ENCODE measurements at places on chromosomes 11 and 22. TPM values are rescaled to one million over a fixed set of nuclear protein-coding genes. Genes with fewer than 3 reads are reported as not detected.
A peak's percentile ranks its signal among the peaks of the same experiment; 100 is the strongest.

DNA sequence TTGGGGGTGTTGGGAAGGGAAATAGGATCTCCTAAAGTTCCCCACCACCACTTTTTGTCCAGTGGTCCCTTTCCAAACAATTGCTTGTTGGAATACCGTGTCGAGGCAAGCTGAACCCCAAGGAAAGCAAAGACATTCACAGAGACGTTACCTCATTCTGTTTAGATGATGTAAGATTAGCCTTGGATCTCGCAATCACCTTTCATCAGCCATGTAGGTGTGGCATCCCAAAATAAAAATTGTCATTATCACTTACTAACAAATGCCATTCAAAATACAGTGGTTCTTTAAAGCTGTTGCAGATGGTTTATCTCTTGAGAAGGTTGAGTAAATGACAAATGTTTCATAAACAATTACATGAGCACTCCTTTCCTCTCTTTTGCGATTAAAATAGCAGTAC lies 86.5 kb upstream of the SLC25A18 start:
- no peak for DNase-seq

DNA sequence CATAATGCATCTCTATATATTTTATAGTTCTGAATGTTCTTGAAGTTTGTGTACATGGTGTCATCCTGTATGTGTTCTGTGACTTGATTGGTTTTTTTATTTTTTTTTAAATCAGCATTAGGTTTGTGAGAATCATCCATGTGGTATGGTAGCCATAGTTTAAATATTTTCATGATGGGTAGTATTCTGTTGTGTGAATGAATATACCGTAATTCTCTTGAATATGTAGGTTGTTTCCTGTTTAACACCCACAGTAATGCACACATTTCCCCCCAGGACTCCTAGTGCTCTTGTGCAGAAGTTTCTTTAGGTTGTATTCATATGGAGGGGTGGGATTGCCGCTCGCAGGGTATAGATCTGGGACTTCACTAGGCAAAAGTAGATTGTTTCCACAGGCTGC lies 2.0 kb downstream of the PACS1 start:
- no peak for DNase-seq

GRCh38 chr11:12528487-12528886 lies 145.7 kb upstream of the TEAD1 start:
- no peak for DNase-seq

DNA sequence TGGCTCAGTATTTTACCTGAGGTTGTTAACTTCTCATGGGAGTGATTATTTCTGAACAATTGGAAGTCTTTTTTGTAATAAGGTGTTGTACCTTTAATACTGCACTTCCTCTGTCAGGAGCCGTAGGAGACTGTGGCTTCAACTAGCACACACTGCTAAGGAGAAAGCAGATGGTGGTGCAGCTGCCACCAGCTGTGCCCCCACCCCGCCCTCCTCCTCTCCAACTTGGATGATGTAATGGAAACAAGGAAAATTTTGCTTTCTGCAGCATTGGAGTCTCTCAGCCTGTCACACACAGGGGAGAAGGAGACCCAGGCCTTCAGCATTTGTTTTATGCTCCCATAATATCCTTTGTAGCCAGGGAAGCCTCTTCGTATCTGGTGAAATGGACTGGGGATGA lies 91.2 kb downstream of the TEAD1 start:
- DNase-seq, result peak; percentile 68

- no peak for DNase-seq
These were observed 1.6 kb upstream of the HORMAD2 start for GRCh38 chr22:30078320-30079311.

DNA sequence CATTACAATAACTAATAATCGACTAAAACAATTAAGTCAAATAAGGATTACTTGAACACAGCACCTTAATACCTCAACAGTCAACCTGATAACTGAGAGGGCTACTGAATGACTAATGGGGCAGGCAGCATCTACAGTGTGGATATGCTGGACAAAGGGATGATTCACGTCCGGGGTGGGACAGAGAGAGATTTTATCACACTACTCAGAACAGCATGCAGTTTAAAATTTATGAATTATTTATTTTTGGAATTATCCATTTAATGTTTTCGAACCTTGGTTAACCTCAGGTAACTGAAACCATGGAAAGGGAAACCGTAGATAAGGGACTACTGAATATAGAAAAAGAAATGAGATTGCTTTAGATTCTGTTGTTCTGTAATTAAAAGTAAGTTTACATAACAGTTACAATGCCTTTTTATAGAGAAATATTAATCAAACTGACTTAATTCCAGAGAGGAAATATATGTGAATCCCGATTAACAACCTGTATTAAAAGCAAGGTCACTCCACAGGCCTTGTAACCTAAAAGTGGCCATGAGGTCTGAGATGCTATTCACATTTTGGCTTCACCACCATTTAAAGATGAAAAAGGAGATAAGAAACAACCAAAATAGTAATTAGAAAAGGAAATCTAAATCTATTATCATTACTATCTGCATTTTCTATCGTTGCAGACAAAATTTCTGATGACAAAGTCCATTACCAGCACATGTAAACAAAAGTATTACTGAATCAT lies 119.0 kb upstream of the TP53AIP1 start:
- no peak for DNase-seq

DNA sequence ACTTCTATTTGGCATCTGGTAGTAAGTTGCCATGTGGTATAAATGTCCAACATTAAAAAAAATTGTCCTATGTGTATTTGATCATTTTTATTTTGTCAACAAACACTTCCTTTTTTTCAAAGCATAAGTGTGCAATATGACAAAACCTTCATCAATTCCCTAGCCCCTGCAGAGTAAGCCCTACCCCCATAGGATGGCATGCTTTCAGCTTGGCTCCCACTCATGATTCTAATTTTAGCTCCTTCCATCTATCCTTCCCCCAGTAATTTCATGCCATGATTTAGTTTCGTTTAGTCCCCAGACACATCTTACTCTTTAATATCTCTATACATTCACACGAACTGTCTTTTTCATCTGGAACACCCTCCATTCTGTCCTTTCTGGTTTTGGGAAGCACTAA lies 250.6 kb upstream of the RAG2 start:
- DNase-seq, result no peak

DNA sequence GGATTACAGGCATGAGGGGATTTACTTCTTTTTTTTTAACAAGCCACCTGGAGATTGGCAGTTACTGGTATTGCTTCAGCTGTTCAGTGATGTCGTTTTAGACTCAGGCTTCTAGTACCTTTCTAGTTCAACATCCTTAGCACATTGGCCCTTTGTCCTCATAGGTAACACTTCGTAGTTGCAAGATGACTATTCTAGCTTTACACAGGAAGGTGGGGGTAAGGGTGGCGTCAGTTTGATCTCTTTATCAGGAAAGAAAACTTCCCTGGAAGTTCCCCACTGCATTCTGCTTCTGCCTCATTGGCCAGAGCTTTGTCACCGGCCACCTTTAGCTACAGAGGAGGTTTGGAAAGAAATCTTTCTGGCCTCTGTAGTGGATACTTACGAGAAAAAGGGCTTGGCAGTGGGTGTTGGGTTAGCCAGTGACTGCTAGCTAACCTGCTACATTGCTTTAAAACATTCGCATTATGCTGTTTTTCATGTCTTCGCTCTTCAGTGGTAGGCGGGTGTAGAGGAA lies 40.7 kb downstream of the SFI1 start:
- DNase-seq, result no peak

The RCOR2 gene
- total RNA-seq, result 11.1 TPM

The TMEM45B gene
- total RNA-seq, result not detected

The ELMOD1 gene
- total RNA-seq, result 0.41 TPM

The SLC7A4 gene
- total RNA-seq, result 0.51 TPM

The TEAD1 gene
- total RNA-seq, result 126 TPM

Data from Right ventricle myocardium inferior (tissue), 1 donor.